ENCODE measurements at places on chromosomes 1 and 21. TPM values are rescaled to one million over a fixed set of nuclear protein-coding genes. Genes with fewer than 3 reads are reported as not detected.

DNA sequence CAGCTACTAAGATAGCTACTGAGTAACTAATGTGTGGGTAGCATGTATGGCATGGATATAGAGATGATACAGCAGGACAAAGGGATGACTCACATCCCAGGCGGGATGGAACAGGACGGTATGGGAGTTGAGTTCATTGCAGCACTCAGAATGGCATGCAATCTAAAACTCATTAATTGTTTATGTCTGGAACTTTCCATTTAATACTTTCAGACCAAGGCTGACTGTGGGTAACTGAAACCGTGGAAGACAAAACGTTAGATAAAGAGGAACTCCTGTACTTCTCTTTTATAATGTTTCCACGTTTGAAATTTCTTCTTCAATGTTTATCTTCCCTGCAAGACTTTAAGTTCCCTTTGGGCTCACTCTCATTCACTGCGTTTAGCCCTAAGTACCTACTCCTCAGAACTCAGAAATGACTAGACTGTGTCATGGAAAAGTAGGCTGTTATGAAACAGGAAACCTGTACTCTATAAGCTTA, 151.9 kb downstream of the MAGI3 start:
- DNase-seq, result peak; percentile 67

GRCh38 chr1:155860970-155861510, 1.7 kb downstream of the SYT11 start:
- DNase-seq, result no peak

The CTPS1 gene
- total RNA-seq, result 48.0 TPM

- no peak for DNase-seq
Measured at GRCh38 chr1:164617377-164618201, 58.6 kb downstream of the PBX1 start.

GRCh38 chr1:161193561-161194235, 5.2 kb downstream of the ADAMTS4 start:
- no peak for DNase-seq

DNA sequence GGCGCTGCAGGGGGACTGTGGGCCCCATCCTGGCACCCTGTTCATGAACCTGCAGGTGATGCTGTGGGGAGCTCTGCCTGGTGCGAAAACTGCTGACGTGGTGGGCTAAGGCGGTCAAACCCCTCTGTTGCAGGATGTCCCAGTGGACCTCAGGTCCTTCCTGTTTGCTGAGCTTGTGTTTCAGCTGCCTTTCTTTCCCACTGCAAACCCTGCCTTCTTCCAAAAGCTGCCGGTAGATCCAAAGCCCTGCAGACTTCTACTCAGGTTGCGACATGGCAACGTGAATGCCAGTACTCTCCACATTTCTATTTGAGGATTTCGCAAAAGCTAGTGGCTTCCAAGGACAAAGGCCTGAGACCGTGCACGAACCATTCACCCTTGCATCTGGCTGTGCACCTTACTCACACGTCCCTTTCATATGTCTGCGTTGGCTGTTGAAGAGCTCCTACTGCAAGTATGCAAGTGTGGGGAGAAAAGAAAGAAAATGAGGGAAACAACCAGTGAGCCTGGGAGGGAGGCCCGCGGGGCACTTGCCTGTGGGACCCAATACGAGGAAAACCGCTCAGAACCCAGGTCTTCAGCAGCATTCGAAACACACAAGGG, 6.2 kb upstream of the RRP1 start:
- DNase-seq, result no peak

The S100A1 gene
- total RNA-seq, result not detected

- DNase-seq, result no peak
Measured at GRCh38 chr1:90835661-90836344, 118.7 kb upstream of the BARHL2 start.

The S100A7A gene
- total RNA-seq, result not detected

DNA sequence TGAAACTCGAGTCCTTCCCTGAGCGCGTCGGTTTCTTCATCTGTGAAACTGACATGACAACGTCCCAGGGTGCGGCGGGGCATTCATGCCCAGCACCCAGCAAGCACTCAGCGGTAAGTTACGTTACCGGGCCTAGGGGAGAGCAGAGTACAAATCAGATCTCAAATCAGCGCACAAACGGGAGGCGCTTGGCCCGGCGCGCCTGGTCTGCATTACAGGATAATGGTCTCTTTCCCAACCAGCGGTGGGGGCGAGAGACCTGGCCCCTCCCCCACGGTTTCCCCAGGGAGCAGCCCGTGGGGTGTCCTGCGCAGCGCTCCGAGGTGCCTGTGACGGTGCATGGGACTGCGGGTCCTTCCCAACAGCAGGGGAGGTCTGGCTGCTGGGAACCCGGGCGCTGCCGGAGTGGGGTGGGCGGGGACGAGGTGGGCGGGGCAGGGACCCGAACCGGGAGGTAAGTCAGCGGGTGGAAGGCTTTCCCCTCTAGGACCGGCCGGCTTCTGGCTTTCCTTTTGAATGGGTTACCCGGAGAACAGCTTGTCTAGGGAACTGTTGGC, 1.0 kb downstream of the TMEM51 start:
- DNase-seq, result peak; percentile 67

The TNFSF4 gene
- total RNA-seq, result 127 TPM

- DNase-seq, result no peak
Measured at GRCh38 chr1:206971029-206971655, 882 bp upstream of the FCAMR start.

DNA sequence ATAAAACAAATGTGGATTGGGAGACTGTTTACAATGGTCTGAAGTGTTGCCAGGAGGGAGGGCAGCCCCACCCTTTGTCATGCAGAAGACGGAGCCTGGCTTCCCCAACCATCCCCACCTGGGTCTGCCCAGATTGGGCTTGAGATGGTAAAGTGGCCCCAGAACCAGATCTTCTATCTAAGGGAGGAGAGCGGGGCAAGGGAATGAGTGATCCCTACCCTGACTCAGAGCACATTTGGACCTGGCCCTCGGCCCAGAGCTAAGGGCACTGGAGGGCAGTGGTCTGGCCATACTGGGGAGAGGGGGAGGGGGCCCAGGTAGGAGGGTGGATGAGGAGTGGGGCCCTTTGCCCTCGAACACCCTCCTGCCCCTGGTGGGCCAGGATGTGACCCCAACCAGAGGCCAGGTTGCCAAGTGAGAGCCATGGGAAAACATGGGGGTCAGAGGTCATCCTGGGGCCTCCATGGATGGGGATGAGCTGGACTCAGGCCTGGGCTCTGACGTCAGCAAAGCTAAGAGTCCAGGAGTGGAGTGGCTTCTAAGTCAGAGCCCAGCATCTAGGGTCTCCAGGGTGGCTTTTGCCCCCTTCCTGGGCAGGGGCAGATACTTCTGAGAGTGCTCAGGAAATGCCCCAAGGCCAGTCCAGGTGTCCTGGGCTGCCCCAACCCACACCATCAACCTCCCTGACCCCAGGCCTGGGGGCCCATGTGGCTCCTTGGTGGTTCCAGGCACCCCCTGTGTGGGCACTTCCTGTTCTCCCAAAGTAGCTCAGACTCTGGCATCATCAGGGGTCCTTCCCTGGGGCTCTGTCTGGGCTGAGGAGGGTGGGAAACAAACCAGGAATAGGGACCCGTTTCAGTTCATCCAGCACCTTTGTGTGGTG, 1.6 kb upstream of the LEFTY1 start:
- DNase-seq, result no peak

- no peak for DNase-seq
Measured at GRCh38 chr1:218332416-218332815, 12.7 kb upstream of the TGFB2 start.

DNA sequence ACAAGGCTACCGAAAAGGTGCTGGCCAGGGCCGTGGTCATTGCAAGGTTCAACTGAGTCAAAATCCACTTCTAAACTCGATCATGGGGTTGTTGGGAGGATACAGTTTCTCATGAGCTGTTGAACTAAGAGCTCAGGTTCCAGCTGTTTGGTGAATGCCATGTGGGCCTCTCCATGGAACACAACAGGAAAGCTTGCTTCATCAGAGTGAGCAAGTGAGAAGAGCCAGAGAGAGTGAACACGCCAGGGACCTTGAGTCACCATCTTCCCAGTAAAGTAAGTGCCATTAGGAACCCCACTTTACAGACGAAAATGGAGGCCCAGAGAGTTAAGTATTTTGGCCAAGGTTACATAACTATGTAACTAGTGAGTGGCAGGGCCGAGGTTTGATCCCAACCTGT, 475.1 kb upstream of the VAMP3 start:
- no peak for DNase-seq

GRCh38 chr1:31753707-31754349, 10.3 kb downstream of the ADGRB2 start:
- peak; percentile 34 for DNase-seq

GRCh38 chr1:18293291-18293690, 185.7 kb downstream of the IGSF21 start:
- no peak for DNase-seq

The RNU1-2 gene
- not detected for total RNA-seq

The CHI3L1 gene
- total RNA-seq, result 136 TPM

GRCh38 chr1:78687914-78688313, 38.3 kb downstream of the IFI44 start:
- DNase-seq, result peak; percentile 6

The VSIG8 gene
- not detected for total RNA-seq

The SLC2A5 gene
- 2.2 TPM for total RNA-seq

GRCh38 chr1:210201681-210202080, 30.9 kb upstream of the SERTAD4 start:
- peak; percentile 64 for DNase-seq

The CTTNBP2NL gene
- 20.9 TPM for total RNA-seq

The PPIE gene
- 23.8 TPM for total RNA-seq

The FMOD gene
- total RNA-seq, result 0.86 TPM

DNA sequence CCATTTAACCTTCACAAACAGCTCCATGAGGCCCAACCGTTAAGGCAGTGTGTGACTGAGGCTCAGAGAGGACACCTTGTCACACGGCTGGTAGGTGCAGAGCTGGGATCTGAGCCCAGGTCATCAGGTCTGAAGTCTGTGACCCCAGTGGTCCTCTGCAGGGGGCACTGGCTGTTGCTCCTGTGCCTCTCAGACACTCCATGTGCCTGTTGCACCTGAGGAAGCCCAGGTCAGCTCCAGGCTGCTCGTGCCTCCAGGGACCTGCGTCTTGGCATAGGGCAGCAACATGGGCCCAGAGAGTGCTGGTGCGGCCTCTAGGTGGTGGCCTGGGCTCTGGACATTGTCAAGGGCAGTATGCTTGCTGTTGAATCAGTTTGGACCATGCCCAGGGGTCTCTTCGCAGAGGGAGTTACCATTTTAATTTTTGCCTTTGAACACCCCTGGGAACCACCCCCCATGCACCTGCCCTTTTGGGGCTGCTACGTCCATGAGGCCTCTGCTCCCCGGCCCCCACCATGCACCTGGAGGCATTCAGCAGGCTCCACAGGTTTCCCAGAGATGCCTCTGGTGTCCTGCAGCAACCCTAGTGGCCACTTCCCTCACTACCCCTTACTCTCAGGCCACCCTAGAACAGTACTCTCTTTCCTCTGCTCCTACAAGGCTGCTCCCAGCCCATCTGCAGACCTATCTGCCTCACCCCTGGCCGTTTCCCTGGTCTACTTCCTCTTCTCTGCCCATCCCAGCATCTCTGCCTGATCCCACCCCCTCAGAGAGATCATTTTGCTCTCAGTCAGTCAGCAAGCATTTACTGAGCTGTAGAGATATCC, 25.2 kb upstream of the EPS8L3 start:
- no peak for DNase-seq

DNA sequence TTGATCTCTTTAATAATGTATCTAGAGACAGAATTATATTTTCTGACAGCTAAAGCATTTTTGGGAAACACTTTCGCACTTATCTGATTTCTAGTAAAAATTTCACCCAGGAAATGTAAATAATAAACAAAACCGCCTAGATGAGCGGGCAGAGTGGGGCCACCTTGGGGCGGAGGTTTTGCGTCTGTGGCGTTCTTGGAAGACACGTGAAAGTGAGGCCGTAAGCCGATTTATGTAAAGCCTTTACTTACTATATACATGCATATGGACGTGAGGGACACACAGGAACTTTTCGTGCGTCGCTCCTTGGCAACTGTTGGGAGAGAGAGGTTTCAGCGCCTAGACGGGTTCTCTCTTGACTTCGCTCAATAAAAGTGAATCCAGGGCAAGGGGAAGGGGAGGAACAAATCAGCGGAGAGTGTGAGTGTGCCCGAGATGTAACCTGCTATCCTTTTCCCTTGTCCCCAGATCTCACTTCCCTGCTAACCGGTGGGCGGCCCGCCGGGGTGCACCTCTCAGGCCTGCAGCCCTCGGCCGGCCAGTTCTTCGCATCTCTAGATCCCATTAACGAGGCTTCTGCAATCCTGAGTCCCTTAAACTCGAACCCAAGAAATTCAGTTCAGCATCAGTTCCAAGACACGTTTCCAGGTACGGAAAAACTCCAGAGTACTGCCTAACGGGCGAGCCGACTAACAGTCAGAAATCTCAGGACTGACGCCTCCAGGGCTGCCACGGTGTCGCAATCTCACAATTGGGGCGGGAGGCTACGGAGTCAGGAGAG, 1.7 kb downstream of the HLX start:
- DNase-seq, result peak; percentile 88
